ENCODE measurements at places on chromosomes 4 and X. TPM values are rescaled to one million over a fixed set of nuclear protein-coding genes. Genes with fewer than 3 reads are reported as not detected.

Gene SCML2
- polyA plus RNA-seq: 13.6 TPM

- DNase-seq: no peak
Measured at GRCh38 chr4:31291238-31291637, 571.1 kb downstream of the PCDH7 start.

DNA sequence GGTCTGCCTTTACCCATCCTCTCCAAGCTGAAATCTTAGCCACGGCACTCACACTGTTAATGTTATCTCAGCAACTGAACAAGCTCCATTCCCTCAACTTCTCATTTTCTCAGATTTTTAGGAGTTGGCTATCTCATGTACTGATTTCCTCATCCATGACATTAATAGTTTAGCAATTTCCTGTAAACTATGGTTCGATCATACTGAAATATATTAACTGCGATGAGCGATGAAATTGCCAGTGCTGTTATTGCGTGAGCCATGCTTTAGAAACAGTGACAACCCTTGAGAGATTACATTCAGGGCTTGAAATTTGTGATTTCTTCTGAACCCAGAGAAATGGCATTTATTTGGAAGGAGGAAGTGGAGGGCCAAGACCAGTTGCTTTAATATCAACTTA, 223.7 kb downstream of the GPAT3 start:
- DNase-seq: no peak

DNA sequence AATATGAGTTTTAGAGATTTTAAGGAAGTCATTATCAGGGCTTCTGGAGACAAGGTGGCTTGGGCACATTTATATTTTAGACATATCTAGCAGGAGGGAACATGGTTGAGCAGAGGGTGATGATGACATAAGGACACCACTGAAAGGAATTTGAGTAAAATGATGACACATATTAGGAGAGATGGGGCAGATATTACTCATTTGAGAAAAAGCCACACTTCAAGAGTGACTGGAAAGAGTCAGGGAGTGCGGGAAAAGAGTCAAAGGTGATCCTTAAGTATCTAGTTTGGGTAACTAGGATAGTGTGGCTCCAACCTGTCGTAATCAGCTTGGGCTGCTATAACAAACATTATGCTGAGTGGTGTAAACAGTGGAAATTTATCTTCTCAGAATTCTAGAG, 377.7 kb downstream of the PACRGL start:
- no peak for DNase-seq

GRCh38 chr4:164169591-164169990, 584.3 kb upstream of the SMIM31 start:
- DNase-seq: no peak

Gene PLXNA3
- polyA plus RNA-seq: 63.2 TPM

DNA sequence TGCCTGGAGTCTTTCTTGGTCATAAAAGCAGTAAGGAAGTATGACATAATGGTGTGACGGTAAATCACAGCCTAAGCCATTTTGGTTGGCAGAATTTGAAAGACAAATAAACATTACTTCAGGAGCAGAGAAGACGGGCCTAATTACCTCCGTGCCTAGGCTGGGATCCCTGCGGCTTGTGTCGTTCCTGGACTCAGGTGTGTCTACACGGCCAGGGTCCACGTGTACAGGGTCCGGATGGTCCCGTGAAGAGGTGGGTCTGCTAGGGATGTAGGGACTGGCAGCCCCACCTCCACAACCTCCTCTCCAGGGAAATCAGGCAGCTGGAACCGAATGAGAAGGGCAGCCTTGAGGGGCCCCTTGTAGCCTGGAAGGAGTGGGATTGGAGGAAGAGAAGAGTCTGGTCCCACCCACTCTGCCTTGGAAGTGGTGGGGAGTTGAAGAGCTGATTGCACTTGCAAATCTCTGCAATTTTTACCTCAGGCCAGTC, 55.4 kb upstream of the PLAC1 start:
- DNase-seq: no peak

Measured in right lung (tissue), 10 donors.